ENCODE measurements at places on chromosomes 6 and 20. TPM values are rescaled to one million over a fixed set of nuclear protein-coding genes. Genes with fewer than 3 reads are reported as not detected.

DNA sequence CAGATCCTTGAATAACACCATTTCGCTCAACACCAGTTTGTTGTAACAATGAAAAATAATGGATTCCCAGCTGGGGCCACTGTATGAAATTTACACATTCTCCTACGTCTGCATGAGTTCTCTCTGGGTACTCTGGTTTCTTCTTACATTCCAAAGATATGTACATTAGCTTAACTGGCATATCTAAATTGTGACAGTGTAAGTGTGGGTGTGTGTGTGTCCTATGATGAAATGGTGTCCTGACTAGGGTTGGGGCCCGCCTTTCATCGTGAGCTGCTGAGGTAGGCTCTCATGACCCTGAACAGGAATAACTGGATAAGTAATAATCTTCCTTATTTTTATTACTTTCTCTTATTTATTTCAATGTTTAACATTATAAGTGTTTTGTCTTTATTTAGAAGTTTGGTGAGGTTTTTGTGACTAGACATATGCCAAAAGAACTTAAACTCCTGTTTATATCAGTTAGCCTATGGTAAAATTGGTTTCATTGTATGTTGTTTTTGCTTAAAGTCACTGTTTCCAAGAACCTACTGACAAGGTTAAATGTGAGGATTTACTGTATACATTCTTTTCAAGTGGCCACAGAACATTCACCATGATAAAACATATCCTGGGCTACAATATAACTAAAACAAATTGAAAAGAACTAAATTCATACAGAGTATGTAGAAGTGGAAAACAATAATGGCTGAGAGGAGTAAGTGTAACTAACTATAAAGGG is 42.4 kb downstream of the RBL1 start:
- H3K27me3 ChIP-seq, result no peaks in the 10 kb centered on the region
- H3K4me3 ChIP-seq, result no peak overlapping the region
- no peak for DNase-seq
- no peaks in the 10 kb centered on the region for H3K36me3 ChIP-seq
- H3K4me1 ChIP-seq, result no peaks in the 10 kb centered on the region

GRCh38 chr20:53360852-53361251 is 232.8 kb downstream of the ZNF217 start:
- no peak overlapping the region for H3K4me3 ChIP-seq
- H3K36me3 ChIP-seq, result no peaks in the 10 kb centered on the region
- DNase-seq, result no peak
- no peaks in the 10 kb centered on the region for H3K4me1 ChIP-seq
- H3K27me3 ChIP-seq, result no peaks in the 10 kb centered on the region

- no peaks in the 10 kb centered on the region for H3K4me1 ChIP-seq
- H3K4me3 ChIP-seq, result no peak overlapping the region
- no peak for DNase-seq
- no peaks in the 10 kb centered on the region for H3K27me3 ChIP-seq
These were observed 746.6 kb downstream of the COL12A1 start for GRCh38 chr6:74459260-74459659.

DNA sequence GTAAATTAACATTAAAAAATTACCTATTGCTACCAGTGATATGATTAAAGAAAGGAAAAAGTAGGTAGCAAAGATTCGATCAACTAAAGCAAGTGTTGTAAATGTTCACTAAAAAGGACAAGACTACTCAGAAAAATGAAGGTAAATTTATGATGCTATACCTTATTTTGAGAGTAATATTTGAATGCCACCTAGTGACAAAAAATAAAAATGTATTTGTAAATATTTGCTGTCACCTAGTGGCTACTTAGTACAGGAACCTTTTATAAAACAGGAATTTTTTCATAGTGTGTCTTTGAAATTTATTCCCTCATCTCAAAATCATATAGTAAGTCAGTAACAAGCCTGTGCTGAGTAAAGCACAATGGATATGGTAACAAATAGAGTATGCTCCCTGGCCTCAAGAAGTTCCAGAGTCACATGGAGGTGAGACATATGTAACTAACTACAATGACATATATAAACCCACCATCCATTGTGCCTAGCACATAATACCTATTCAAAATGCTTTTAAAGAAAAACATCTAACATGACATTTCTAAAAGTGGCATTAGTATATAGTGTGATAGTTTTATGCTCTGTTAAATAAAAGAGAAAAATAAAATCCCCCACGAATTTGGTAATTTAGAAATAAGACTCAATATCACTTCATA is 193.1 kb upstream of the SIM1 start:
- no peaks in the 10 kb centered on the region for H3K4me1 ChIP-seq
- no peaks in the 10 kb centered on the region for H3K27me3 ChIP-seq
- H3K27ac ChIP-seq, result no peak overlapping the region
- no peak overlapping the region for H3K4me3 ChIP-seq

DNA sequence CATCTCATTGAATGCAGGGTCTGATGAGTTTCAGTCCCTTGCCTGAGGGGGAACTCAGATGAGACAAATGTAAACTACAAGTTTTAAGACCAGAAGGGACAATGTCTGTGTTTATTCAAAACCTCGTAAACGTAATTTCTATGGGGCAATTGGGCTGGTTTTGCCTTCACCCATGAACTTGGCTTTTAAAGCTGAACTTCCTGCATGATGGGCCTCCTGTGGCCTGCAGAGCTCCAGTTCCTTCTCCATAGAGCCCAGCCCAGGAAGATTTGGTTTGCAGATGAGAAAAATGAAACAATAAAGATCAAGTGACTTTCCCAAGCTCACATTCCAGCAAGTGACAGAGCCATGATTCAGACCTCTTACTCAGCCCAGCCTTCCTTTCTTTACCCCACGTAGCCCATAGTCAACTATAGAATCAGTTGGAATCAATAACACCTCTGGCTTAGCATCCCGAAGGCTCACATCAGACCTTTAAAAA is 612.3 kb downstream of the UTRN start:
- H3K27me3 ChIP-seq, result no peaks in the 10 kb centered on the region
- no peak overlapping the region for H3K4me3 ChIP-seq
- no peaks in the 10 kb centered on the region for H3K4me1 ChIP-seq
- no peaks in the 10 kb centered on the region for H3K36me3 ChIP-seq
- no peak overlapping the region for H3K27ac ChIP-seq

- H3K4me3 ChIP-seq, result no peak overlapping the region
- H3K27me3 ChIP-seq, result no peaks in the 10 kb centered on the region
- DNase-seq, result no peak
- H3K27ac ChIP-seq, result no peak overlapping the region
These were observed 145.5 kb upstream of the RPS6KA2 start for GRCh38 chr6:166772518-166772917.

- peaks cover 37% of the 10 kb centered on the region for H3K4me1 ChIP-seq
- H3K27ac ChIP-seq, result peak overlapping the region; percentile 78
- H3K36me3 ChIP-seq, result no peaks in the 10 kb centered on the region
These were observed 2.3 kb upstream of the KIF16B start for GRCh38 chr20:16575390-16576140.

- H3K4me3 ChIP-seq, result no peak overlapping the region
- H3K27ac ChIP-seq, result no peak overlapping the region
- H3K27me3 ChIP-seq, result no peaks in the 10 kb centered on the region
- no peaks in the 10 kb centered on the region for H3K36me3 ChIP-seq
- H3K4me1 ChIP-seq, result no peaks in the 10 kb centered on the region
These were observed 140.1 kb downstream of the REV3L start for GRCh38 chr6:111342913-111343312.

DNA sequence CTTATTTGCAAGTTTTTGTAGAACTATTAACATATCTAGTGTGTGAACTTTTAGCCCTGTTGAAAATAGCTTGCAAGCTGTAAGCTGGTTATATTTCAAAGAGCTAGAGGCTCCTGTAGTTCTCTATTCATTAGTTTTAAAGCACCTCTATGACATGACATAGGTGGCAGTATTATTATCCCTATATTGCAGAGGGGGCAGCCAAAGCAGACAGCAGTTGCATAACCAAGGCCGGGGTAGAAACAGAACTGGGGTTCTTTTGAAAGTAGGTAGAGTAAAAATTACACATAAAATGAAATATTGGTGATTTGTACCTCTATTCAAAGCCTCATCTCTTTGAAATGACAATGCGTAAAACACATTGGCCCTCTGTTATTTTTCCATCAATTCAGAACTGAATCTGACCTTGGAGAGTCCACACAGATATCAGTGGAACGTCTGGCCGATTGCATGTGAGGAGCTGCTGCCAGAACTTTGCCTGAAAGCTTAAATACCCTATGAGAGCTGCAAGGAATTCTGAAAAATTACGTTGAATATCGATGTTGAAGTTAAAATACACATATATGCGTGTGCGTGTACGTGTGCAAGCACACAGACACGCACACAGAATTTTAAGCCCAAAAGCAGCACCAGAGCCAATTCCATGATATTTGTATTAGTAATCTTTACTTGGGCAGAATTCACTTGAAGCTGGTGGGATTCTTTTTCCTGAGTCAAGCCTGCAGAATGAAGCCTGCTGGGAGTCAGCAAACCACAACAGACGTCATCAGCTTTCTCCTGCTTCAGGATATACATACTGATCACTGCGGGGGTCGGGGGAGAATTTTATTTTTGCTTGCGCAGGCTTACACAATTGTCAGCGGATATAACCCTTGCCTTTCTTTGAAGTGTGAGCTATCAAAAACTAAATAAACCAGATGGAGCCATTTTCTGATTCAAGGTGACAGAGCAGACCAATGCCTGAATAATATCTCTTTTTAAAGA is 163.2 kb downstream of the PDE7B start:
- H3K27ac ChIP-seq, result no peak overlapping the region
- no peak overlapping the region for H3K4me3 ChIP-seq
- H3K36me3 ChIP-seq, result no peaks in the 10 kb centered on the region
- no peaks in the 10 kb centered on the region for H3K27me3 ChIP-seq
- H3K4me1 ChIP-seq, result peaks cover 21% of the 10 kb centered on the region
- no peak for DNase-seq

DNA sequence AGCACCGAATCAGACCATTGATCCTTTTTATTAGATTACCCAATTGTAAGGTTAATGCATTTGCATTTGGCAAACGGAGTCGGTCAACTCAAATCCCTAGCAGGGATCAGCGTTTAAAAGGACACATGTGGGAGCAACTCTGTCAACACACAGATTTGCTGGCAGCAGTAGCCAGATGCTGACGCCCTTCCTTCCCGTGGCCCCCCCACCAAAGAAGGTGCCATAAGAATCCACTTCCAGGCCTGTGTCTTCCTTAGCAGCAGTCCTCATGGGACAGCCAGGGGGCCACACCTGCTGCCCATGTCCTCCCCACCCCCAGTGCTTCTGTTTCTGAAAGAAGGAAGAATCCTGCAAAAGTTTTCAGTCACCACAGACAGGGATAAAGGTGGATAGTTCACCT is 24.5 kb upstream of the MAFB start:
- no peak overlapping the region for H3K4me3 ChIP-seq
- H3K27ac ChIP-seq, result no peak overlapping the region
- no peaks in the 10 kb centered on the region for H3K27me3 ChIP-seq
- no peak for DNase-seq
- H3K36me3 ChIP-seq, result no peaks in the 10 kb centered on the region

DNA sequence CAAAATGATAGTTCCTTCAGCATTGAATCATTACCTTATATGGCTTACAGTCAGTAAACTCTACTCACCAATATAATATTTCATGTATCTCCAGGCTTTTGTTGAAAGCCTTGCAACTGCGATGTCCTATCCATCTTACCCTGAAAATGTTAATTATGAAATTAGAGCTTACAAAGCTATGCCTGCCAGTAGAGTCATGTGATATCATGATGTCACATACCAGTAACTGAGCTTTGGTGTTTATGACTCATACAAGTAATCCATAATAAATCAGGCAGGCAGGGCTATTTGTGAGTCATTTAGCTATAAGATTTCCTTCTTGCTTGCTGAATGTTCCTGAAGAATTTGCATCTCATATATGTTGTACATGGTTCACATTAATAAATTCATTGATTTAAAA is 44.9 kb upstream of the FAM83B start:
- no peak overlapping the region for H3K27ac ChIP-seq
- H3K4me3 ChIP-seq, result no peak overlapping the region
- no peaks in the 10 kb centered on the region for H3K4me1 ChIP-seq
- no peak for DNase-seq
- no peaks in the 10 kb centered on the region for H3K36me3 ChIP-seq

DNA sequence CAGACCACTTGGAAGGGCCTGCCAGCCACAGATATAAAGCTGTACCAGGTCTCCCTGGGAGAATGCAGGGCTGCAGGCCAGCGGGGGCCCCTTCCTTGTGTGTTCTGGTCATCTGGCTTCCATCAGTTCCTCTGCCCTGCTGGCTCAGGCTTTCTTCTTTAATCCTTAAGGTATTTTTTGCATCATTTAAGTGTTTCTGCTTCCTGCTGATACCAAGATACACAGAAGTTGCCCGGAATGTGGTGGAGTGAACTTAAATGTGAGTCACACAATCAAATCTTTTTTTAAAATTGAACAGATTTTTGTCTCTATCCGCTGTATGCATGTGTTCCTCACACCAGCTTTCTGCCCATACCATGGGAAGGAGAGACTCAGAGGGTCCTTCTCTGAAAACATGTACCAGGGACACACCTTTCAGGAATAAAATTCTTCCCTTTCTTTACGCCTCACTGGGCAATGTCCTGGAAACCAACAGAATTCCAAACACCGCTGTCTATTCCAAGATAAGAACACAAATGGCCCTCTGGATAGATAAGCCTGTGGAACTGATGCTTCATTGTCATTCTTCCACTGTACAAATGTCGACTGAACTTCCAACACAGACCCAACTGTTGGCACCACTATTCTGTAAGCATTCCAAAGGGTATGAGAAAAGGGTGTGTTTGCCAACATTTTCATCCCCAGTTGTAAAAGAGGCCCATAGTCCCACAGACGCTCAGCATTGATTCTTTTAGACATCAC is 206.2 kb upstream of the MYLIP start:
- no peaks in the 10 kb centered on the region for H3K36me3 ChIP-seq
- no peaks in the 10 kb centered on the region for H3K4me1 ChIP-seq
- no peak for DNase-seq
- no peak overlapping the region for H3K4me3 ChIP-seq
- H3K27me3 ChIP-seq, result no peaks in the 10 kb centered on the region
- H3K27ac ChIP-seq, result no peak overlapping the region

DNA sequence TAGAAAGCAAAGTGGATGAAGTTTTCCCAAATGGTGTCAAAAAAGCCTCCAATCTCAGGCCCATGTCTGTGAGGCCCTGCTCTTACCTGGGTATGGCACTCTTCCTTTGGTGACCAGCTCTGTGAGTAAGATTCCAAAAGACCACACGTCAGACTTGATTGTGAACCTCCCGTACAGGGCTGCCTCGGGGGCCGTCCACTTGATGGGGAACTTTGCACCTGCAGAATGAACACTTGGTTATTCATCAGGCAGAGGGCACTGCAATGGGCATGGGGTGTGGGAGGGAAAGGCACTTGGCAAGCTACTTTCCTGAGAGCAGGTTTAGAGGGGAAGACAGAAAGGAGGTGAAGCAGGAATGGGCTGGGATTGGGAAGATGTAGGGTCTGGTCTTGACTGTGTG is 68.7 kb upstream of the TRAF3IP2 start:
- H3K27me3 ChIP-seq, result no peaks in the 10 kb centered on the region
- H3K4me1 ChIP-seq, result no peaks in the 10 kb centered on the region
- H3K27ac ChIP-seq, result no peak overlapping the region
- DNase-seq, result no peak
- no peak overlapping the region for H3K4me3 ChIP-seq

- no peaks in the 10 kb centered on the region for H3K27me3 ChIP-seq
- no peak overlapping the region for H3K4me3 ChIP-seq
- no peaks in the 10 kb centered on the region for H3K36me3 ChIP-seq
- H3K4me1 ChIP-seq, result peaks cover 6% of the 10 kb centered on the region
- DNase-seq, result no peak
These were observed 911 bp downstream of the ENPP3 start for GRCh38 chr6:131638013-131638412.

Gene ATF6B
- total RNA-seq, result 90.8 TPM

Gene SIRPB2
- total RNA-seq, result 11.7 TPM
